ENCODE measurements at places on chromosomes 3 and 15.

DNA sequence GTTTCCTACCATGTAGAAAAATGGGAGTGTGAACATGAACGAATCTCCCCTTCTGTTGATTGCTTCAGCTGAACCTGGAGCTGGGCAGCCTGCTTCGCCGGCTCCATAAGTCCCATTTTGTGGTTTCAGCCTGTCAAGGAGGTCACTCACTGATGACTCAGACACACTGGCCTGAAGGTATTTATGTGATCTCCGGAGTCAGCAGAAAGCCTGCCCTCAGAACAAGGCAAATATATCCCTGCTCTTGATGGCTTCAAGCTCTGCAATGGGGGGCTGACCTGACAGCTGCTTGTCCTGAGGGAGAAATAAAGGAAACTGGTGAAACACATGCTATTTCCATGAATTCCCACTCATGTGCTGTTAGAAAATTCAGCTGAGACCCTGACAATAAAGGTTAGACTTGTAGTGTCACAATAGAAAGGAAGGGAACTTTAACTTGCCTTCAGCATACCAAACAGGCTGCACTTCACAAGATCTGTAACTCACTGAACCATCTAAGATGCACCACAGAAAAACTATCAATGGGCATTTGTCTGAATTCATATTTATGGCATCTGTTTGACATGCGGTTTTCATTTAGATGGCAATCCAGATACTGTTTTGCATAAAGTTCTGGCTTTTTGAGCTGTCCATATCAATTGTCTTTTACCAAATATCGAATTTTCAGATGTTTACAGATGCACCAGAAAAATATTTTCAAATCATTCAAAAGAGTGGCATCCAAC is 282.0 kb upstream of the VEPH1 start:
- no peak for DNase-seq

DNA sequence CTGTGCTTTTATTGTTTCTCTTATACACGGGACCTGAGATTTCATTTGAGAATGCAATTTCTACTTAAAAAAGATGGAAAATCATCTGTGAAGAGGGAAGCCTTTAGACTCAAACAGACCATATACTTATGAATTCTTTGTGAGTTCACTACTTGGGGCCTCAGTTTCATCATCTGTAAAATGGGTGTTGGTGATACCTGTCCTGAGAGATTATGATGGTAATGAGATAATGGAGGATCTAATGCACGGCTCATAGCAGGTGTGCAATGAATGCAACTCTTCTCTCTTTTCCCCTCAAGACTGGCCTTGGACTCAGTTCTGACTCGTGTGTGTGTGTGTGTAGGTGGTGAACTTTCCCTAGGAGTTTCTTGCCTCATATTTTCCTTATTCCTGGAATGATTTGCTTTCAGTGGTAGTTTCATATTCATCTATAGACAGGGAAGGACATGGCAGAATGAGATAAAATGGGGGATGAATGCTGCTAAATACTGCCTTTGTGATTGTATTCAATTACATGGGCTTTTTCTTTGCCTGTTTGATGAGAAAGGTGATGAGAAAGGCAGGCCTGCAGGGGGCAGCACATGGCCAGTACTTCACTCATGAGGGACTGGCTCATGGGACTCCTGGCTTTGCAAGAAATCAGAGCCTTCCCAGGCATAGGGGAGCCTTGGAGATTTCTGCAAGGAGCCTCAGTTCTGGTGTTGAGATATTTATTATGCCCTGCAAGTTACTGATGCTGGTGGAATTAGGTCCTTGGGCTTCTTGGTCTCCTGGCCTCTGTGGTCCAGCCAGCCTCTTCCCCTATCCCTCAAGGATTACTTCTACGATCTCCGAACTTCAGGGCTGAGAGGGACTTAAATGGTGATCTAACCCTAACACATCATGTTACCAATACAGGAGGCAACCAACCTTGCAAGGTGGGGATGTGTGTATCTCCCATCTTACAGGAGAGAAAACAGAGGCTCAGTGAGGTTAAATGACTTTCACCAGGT is 70.7 kb downstream of the RPLP1 start:
- DNase-seq, result peak; percentile 47

- DNase-seq, result no peak
Measured at GRCh38 chr15:99566157-99566897, 543 bp downstream of the MEF2A start.

DNA sequence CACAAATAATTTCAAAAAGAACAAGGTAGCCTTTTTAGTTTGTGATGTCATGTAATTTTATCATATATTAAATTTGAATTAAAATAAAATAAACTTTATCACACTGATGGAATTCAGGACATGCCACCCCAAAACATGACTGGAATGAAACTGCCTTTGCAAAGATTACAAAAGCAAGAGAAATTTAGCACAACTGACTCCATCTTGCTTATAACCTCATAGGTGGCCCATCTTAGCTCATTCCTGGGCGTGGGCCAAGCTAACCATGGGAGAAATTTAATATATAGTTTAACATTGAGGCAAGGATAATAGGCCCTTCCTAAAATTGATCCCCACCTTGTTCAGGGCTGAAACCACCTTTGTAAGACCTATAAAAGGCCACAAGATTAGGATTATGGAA is 235.6 kb downstream of the ZNF385D start:
- no peak for DNase-seq

DNA sequence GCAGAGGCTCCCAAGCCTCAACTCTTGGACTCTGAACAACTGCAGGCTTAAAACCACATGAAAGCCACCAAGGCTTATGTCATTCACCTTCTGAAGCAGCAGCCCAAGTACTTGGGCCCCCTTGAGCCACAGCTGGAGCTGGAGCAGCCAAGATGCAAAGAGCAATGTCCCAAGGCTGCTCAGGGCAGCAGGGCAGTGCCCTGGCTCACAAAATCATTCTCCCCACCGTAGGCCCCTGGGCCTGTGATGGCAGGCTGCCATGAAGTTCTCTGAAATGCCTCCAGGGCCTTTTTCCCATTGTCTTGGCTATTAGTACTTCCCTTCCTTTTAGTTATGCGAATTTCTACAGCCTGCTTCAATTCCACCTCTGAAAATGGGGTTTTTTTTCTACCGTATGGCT is 83.4 kb downstream of the DCLK3 start:
- no peak for DNase-seq

DNA sequence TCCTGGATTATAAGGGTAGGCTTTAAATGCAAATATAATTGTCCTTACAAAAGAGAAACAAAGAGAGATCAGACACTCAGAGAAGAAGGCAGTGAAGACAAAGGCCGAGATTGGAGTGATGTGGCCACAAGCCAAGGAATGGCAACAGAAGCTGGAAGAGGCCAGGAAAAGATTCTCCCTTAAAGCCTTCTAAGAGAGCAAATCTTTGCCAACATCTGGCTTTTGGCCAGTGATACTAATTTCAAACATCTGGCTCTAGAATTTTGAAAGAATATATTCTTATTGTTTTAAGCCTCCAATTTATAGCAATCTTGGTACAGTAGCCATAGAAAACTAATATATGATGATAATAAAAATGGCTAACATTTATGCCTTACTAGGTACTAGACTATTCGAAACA is 615.8 kb upstream of the ZNF385D start:
- DNase-seq, result no peak

DNA sequence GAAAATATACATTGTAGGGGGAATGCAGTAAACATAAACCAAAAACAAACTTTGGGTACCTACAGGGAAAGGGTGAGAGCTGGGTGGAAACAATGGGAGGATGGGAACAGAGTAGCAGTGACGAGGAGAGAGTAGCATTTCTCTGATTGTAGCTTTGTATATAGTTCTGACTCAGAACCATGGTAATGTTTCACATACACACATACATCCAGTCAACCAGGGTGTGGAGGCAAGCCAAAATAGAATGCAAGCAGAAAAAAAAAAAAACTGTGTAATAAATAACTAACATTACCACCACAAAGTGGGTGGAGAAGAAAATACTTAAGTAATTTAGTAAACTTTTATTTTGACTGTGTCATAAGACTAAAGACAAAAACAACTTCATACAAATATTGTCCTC is 27.2 kb downstream of the BCL2A1 start:
- DNase-seq, result no peak

- peak; percentile 18 for DNase-seq
Measured at GRCh38 chr15:99703603-99704443, 29.4 kb downstream of the LYSMD4 start.

DNA sequence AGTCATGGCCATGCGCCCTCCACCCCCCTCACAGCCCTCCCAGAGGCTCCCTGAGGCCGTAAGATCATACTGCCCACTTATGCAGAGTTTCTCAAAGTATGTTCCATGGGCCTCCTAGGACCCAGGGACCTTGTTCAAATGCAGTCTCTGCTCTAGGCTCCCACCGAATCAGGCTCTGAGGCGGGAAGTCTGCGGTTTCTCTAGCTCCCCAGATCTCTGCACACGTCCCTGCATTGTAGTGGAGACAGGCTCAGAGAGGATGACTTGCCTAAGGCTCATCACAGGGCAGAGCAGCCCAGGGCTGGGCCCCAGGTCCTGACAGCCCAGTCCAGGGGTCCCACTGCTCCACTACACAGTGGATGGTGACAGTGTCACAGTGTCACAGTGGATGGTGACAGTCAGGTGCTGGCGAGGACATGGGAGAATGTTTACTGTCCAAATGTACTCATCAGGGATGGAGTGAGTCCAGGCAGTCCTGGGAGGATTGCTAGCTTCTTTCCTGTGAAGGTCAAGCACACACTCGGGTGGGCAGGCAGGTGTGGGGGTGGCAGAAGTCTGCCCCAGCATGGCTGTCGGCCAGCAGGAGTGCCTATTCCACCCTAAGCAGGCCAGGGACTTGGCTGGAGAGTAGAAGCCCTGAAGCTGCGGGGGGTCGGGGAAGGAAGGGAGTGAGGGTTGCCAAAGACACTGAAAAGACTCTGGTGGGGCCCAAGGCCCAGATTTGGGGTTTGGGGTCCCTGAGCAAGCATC is 12.4 kb downstream of the ANKRD63 start:
- DNase-seq, result no peak

- DNase-seq, result no peak
Measured at GRCh38 chr15:101573951-101574350, 78.2 kb downstream of the TM2D3 start.

DNA sequence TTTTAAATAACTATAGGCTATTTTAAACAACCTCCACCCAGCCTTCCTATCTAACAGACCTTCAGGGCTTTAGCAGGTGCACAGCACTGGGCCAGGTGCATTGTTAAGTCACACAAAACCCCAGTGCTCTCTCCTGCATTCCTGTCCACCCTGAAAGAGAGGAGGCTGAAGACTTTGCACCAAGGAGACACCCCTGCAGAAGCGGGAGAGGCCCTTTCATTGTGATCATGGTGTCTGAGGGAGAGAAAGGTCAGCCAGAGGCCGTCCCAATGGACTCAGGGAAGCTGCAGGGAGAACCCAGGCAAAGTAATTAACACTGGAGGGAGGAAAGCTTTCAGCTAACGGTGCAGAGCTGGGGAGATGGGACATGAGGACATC is 5.2 kb downstream of the LRIG1 start:
- DNase-seq, result no peak

DNA sequence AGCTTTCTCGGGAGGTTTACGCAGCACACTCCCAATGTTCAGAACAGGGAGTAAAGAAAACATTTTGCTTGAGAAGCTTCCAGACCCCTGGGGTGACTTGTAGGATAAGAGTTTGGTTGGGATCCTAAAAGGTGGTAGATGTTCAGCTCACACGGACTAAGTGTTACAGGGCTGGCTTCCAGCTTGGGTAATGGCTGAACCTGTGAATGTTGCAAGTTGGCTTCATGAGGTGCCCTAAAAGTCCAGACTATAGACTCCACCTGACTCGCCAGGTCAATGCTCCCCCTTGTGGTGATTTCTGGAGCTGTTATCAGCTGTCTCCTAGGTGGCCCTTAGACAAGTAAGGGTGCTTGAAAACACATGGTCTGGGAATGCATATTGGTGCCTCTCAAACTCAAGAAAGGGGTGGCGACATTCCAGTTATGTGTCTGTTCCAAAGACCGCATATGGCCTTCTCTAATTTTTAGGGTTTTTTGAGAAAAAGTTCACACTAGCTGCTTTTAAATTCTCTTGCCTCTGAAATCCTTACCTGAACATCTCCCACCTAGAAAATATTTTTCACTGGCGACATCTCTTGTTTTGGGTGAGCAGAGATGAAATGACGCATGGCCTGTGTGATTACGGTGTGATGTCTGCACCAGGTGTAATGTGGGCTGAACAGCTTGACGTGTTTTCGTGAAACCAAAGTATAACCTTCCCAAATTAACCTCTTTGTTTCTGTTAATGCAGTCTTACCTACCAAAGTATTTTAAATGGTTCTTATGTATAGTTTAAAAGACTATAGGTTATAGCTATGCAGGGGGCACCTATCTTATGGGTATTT is 175.7 kb upstream of the KBTBD8 start:
- peak; percentile 5 for DNase-seq

GRCh38 chr3:13767896-13768295 is 112.0 kb downstream of the WNT7A start:
- no peak for DNase-seq

GRCh38 chr3:194711913-194712312 is 26.2 kb downstream of the FAM43A start:
- DNase-seq, result no peak

GRCh38 chr15:51284871-51285270 is 53.5 kb downstream of the CYP19A1 start:
- no peak for DNase-seq

- no peak for DNase-seq
Measured at GRCh38 chr3:57142411-57142723, 22.8 kb downstream of the IL17RD start.

DNA sequence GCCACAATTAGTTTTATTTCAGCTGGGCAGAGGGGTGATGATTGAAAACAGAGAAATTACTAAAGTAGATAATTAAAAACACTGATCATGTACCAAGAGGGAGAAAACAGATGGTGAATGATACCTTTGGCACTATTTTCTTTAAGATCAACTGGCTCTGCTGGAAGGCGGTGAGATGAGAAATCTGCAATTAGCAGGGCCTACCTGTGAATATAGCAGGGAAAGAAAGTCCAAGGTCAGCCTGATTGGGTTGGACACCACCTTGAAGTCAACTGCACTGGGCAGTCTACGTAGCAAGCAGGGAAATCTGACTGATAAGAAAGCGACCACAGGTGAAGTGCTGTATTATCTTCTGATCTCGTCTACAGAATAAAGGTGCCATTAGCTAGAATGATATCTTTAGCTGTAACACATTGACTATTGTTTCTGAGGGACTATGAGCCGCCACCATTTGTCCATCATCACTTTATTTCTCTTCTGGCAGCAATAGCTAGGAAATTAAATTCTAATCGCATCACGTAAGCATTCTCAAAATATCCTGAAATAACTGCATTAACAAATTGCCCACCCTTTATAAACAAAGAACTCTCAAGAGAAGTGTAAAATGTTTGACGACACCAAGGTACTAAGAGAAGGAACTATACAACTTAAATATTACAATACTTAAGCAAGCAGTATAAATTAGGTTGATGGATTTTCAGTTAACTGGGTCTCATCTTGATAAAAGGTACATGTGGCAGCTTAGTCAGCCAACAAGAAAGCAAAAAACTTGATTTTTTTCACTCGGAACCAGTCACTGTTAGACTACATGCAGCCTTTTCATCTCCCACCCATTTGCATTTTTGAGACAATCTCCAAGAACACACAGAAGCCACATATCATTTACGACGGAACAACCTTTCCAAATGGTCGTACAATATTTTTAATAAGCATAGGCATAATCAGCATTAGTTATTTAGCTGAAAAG is 1.3 kb downstream of the NEDD4 start:
- no peak for DNase-seq

All from NCI-H2029 (cell line).